ENCODE measurements at places on chromosomes 4 and X.
A peak's percentile ranks its signal among the peaks of the same experiment; 100 is the strongest.

GRCh38 chr4:157128395-157128794 is 52.4 kb downstream of the GLRB start:
- no peak for DNase-seq

- DNase-seq = no peak
Measured at GRCh38 chr4:22202975-22203710, 254.6 kb upstream of the KCNIP4 start.

DNA sequence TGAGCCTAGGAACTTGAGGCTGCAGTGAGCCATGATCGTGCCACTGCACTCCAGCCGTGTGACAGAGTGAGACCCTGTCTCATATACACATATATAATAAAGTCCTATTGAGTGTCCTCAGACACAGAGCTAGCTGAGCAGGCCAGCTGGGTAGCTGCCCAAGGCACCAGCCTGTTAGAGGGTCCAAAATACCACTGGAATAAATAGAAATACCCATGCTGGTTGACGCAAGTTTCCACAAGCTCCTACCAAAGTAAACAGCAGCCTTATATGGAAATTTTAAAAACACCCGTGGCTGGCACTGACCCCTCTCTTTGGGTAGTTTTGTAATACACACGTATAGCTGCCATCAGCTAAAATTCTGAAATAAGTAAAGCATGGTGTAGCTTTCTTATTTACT is 348.6 kb downstream of the BCOR start:
- DNase-seq = no peak

- peak; percentile 4 for DNase-seq
Measured at GRCh38 chrX:106999002-106999975, 723 bp downstream of the MORC4 start.

DNA sequence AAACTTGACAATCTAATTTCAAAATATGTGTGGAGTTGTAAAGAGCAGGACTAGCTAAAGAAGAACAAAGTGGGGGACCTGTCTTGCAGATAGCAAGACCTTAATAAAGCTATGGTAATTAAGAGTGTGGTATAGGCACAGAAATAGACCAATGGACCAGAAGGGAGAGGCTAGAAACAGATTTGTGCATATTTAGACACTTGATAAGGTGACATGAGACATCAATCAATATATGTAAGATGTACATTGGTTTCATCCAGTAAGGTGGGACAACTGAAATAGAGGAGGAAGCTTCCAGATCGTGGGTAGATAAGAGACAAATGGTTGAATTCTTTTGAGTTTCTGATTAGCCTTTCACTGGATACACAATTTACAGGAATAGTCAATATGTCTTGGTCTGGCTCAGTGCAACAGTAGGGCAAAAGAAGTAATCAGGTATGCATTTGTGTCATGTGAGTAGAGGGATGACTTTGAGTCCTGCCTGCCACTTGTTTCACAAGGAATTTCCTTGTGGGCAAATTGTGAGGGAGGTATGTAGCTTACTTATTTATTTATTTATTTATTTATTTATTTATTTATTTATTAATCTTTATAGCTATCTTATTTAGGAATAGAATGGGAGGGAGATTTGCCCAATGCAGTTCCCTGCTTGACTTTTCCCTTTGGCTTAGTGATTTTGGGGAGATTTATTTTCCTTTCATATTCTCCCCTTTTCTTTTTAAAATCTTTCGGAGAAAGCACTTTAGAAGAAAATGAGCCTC is 7.2 kb upstream of the MPP1 start:
- DNase-seq = no peak

GRCh38 chrX:27680726-27681125 is 90.6 kb downstream of the DCAF8L2 start:
- DNase-seq = no peak

DNA sequence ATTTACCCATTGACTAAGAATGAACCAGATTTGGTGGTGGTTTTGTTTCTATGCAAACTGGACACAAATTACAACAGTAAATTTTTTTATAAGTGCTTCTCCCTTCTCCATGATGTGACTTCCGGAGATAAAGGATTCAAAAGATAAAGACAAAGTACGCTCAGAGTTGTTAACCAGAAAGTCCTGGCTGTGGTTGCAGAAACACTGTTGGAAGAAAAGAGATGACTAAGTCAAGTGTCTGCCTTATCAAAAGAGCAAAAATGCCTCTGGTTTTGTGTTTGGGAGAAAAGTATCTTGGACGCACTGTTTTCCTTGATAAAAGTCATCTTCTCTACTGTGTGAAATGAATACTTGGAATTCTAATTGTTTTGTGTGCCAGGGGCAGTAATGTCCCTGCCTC is 213.4 kb downstream of the GC start:
- no peak for DNase-seq

GRCh38 chr4:96809563-96809962 is 969.7 kb downstream of the PDHA2 start:
- no peak for DNase-seq

DNA sequence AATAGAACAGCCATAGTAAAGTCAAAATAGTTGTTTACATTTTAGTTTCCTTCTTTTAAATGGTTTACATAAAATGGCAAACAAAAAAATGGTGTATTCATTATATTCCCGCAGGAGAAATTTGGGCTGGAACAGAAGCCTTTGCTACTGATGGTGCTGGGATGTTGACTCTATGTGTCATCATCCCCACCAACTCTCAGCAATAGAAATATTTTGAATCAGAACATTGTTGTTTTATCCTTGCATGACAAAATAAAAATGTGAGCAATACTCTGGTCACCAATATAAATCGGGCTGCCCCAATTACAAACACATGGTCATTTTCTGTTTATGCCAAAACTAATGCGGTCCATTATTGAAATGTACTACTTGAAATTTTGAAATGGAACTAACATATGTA is 1131.6 kb upstream of the PCDH7 start:
- DNase-seq = no peak

- no peak for DNase-seq
Measured at GRCh38 chr4:97587912-97588311, 555.4 kb downstream of the STPG2 start.

DNA sequence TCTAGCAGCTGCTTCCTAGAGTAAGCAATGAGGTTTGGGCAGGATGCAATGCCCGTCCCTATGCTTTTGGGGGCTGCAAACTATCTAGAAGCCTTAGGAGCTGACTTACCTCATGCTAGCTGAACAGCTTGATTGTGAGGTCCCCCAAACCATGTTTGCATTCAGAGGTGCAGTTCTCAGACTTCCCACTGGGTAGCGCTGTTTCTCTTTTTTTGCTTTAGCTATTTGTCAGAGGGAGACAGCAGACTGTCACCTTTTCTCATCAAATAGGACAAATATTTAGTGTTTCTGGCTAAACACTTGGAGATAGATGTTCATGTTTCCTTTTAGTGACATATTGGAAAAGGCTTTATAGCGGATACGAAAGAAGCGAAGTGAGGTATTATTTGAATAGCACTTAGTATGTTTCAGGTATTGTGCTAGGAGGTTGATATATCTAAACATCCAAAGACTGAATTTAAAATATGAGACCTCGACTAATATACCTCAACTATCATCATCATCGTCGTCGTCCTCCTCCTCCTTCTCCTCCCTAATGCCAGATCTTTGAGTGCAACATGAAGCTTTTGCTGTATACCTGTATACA is 18.7 kb upstream of the TMEM192 start:
- DNase-seq = peak; percentile 35

DNA sequence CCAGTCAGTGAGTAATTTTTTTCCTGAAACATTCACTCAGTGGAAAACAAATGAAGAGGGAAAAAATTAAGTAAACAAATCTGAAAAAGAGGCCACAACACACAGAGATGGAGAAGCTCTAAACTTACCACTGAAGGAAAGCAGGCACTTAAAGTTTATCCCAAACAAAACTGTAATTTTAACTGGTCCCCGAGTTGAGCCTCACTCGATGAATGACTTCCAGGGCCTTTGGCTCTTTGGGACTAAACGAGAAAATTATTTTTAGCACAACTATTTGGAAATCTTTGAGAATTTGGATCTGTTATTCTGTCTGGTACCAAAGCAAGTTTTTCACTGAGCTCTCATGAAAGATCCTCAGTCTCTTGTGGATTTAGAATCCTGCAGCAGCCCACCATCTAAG is at the start of gene C1QTNF7:
Gene C1QTNF7 (plus strand): TSS at position 333 of the 400 bp plus-strand sequence. CDS start 7,711 bp downstream, outside the sequence.
- no peak for DNase-seq

- DNase-seq = no peak
Measured at GRCh38 chr4:176566769-176567168, 226.0 kb downstream of the VEGFC start.

DNA sequence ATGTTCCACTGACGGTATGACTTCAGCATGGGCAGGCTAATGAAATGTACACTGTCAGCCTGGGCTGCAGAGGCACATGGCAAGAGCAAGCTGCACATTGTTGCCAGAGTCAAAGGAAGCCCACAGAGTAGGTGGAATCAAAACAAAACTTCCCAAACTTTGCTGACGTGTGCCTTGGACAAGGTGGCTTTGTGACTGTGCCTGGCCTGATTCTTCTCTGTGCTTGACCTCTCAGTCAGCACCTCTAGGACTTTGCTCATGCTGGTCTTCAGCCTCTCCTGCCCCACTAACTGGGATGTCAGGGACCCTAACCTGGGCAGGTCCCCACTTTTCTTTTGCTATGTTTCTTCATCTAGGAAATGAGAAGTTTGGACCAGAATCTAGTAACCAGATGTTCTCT is 40.5 kb upstream of the KIAA1210 start:
- DNase-seq = no peak

DNA sequence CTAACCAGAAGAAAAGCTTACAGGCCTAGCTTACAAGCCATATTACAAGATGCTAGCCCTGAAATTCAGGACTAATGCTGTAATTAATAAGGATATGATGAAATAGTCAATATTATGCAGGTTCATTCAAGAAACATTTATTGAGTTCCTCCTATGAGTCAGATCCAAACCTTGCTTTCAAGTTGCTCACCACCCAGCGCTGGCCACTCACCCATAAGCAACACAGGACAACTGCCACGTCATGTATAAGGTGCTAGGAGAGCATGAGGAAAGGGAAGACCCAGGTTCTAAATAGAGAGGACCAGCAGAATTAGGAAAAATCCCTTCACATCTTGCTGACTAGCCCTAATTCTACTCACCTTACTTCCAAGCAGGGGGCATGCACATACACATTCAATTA is 23.3 kb downstream of the MAML3 start:
- DNase-seq = no peak

- DNase-seq = no peak
Measured at GRCh38 chr4:182906786-182907185, 10.4 kb downstream of the DCTD start.

DNA sequence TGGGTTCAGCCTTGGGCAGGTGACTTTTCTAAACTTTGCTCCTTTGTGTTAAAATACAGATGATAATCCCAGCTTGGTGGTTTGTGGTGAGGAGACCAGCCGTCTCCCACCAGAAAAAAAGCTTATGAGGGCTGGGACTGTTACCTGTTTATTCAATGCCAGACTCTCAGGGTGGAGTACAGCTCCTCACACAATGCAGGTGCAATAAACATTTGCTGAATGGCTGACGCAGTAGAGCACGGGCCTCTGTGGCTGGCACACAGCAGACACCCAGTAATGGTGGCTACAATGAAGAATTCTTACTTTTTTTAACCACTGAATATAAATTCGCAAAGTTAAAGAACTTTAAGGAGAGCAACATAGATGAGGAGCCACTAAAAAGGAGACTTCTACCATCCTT is 30.2 kb downstream of the BEND4 start:
- no peak for DNase-seq

- DNase-seq = no peak
Measured at GRCh38 chrX:86981326-86981879, 536.2 kb upstream of the KLHL4 start.

GRCh38 chr4:3251691-3252479 is 2.9 kb downstream of the MSANTD1 start:
- no peak for DNase-seq

DNA sequence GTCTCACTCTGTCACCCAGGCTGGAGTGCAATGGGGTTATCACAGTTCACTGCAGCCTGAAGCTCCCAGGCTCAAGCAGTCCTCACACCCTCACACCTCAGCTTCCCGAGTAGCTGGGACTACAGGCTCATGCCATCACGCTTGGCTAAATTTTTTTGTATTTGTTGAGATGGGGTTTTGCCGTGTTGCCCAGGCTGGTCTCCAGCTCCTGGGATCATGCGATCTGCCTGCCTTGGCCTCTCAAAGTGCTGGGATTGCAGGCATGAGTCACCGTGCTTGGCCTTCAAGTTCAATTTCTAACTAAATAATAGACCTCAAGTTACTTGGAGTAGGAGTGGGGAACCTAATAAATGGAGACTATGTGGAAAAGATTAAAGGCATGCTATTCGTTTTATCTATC is 48.9 kb downstream of the MND1 start:
- no peak for DNase-seq

DNA sequence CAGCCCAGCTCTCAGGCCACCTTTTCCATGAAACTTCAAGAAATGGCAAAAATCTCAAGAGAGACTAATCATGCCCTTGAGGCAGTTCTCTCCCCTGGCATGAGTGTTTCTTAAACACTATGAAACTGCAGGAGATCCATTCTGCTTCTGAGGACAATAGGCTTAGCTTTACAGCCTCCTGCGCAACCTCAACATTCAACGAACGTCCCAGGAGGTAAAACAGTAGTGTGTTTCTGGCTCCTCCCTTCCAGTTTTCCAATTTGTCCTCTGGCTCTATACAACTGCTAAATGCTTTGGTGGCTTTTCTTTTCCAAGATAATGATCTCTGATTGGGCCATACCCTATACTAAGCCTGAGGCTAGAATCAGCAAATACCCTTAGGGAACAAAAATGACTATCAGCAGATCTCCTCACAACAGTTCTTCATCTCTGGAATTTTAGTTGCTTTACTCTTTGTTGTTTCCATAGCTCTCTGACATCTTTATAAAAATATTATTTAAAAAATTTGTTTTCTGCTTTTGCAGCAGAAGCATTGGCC is 87.0 kb upstream of the FAT1 start:
- no peak for DNase-seq

GRCh38 chr4:583820-584219 is 7.7 kb upstream of the TMEM271 start:
- DNase-seq = no peak

- no peak for DNase-seq
Measured at GRCh38 chrX:10206317-10206716, 49.5 kb downstream of the CLCN4 start.

GRCh38 chr4:35229021-35229420 is 1015.3 kb downstream of the ARAP2 start:
- no peak for DNase-seq

DNA sequence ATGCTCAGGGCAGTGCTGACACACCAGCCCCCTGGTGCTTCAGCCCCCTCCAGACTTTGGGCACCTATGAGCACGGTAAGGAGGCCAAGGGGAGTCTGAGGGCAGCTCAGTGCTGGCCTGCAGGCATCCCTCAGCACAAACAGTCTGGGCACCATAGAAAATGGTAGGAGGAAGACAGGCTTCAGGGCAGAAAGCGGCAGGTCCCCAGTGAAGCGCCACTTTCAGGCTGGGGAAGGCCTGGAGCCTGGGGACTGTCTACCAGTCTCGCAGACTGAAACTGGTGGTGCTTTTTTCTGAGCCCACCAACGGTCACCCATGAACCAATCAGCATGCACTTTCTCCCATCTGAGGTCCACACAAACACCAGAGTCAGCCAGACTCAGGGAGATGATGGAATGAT is 1074.7 kb downstream of the PCDH18 start:
- DNase-seq = no peak

GRCh38 chr4:158122501-158122900 is 50.3 kb downstream of the GASK1B start:
- no peak for DNase-seq

Measured in stimulated activated CD8-positive, alpha-beta memory T cell treated with anti-CD3 and anti-CD28 coated beads, Interleukin-12 subunit alpha, Interleukin-12 subunit beta, amount 100 ng/mL, for 4 hours (primary cell).